ENCODE measurements at places on chromosomes 12 and 14. TPM values are rescaled to one million over a fixed set of nuclear protein-coding genes. Genes with fewer than 3 reads are reported as not detected.
A peak's percentile ranks its signal among the peaks of the same experiment; 100 is the strongest.

The FIGNL2 gene
- 0.44 TPM for total RNA-seq

The TMEM253 gene
- 0.25 TPM for total RNA-seq

The ACOT4 gene
- 0.77 TPM for total RNA-seq

The KRT75 gene
- not detected for total RNA-seq

The OR10G2 gene
- total RNA-seq = not detected

The GCH1 gene
- total RNA-seq = 11.0 TPM

The ANKRD33 gene
- not detected for total RNA-seq

The RASAL1 gene
- not detected for total RNA-seq

The CLEC6A gene
- total RNA-seq = 0.14 TPM

The KLRG1 gene
- total RNA-seq = 3.6 TPM

The SLC25A21 gene
- total RNA-seq = 0.49 TPM

The KCNK10 gene
- total RNA-seq = 0.11 TPM

The TMEM117 gene
- 6.3 TPM for total RNA-seq

The MLF2 gene
- total RNA-seq = 150 TPM

The VCPKMT gene
- total RNA-seq = 2.8 TPM

The BICDL1 gene
- 0.42 TPM for total RNA-seq

DNA sequence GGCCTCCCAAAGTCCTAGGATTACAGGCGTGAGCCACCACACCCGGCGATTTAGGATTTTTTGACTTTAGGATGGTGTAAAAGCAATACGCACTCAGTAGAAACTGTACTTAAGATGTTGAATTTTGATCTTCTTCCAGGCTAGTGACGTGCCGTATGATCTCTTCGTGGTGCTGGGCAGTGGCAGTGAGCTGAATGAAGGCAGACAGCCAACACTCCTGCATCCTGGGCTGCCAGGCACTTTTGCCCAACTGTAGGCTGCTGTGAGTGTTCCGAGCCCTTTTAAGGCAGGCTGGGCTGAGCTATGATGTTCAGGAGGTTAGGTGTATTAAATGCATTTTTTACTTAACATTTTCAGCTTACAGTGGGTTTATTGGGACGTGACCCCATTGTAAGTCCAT is 21.3 kb downstream of the IL31 start:
- no peak for DNase-seq
- no peaks in the 10 kb centered on the region for H3K36me3 ChIP-seq
- H3K27ac ChIP-seq = no peak overlapping the region
- H3K4me1 ChIP-seq = no peaks in the 10 kb centered on the region

DNA sequence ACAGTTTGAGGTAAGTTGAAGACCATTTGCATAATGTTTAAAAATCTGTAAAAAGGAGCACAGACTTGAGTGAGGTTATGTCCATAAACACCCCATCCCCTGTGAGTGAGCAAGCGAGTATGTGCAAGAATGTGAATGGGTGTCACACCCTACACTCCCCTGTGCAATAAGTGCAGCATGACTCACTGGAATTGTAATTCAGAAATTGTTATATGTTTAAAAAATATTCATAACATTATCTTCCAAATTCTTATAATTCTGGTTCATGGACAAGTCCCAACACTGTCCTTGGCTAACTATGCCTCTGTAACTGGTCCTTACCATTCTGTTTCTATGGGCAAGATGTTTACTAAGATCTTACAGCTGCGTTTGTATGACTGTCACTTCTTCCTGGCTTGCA is 207.8 kb upstream of the FAR2 start:
- DNase-seq = no peak
- no peak overlapping the region for H3K4me3 ChIP-seq
- no peaks in the 10 kb centered on the region for H3K27me3 ChIP-seq
- no peaks in the 10 kb centered on the region for H3K4me1 ChIP-seq

GRCh38 chr12:124727264-124727800 is 136.3 kb downstream of the SCARB1 start:
- H3K4me1 ChIP-seq = peaks cover 50% of the 10 kb centered on the region
- peak; percentile 62 for DNase-seq
- H3K36me3 ChIP-seq = no peaks in the 10 kb centered on the region
- H3K4me3 ChIP-seq = no peak overlapping the region
- no peaks in the 10 kb centered on the region for H3K27me3 ChIP-seq

DNA sequence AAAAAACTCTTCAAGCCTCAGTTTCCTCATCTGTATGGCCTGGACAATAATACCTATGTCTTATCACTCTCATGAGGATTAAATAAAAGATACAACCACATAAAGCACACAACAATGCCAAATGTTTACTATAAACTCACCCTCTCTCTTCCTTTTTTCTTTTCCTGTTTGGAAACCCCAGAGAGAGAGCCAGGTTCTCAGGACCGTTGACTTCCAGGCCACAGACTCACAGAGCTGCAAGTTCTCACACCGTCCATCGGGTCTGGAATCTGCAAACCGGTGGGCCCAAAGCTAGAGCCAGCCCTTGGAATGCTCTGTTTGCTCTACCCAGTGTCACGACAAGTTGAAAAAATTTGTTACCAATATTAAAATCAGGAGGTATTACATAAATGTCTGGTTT is 4.6 kb upstream of the CD4 start:
- H3K27me3 ChIP-seq = no peaks in the 10 kb centered on the region
- H3K27ac ChIP-seq = no peak overlapping the region
- H3K4me1 ChIP-seq = no peaks in the 10 kb centered on the region
- H3K4me3 ChIP-seq = no peak overlapping the region
- DNase-seq = no peak
- H3K36me3 ChIP-seq = no peaks in the 10 kb centered on the region

DNA sequence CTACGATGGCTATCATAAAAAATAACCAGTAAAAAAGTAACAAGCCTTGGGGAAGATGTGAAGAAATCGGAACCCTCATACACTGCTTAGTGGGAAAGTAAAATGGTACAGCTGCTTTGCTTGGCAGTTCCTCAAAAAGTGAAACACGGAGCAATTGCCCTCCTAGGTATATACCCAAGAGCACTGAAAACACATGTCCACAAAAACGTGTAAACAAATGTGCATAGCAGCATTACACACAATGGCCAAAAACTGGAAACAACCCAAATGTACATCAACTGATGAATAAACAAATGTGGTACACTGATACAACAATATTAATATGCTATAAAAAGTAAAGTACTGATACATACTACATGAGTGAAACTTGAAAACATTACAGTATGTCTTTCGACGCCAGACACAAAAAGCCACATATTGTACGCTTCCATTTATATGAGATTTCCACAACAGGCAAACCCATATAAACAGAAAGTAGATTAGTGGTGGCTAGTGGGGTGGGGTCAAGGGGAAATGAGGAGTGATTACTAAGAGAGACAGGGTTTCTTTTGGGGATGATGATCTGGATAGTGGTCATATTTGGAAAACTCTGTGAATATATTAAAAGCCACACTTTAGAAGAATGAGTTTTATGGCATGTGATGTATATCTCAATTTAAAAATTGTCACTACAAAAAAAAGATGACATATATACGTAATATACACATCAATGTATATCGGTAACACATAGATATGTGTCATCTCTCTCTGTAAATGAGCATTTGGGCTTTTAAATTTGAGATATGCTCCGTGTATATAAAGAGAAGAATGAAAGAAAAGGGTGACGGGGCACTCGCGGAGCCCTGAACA is 996 bp downstream of the SLC41A2 start:
- peaks cover 3% of the 10 kb centered on the region for H3K27me3 ChIP-seq
- DNase-seq = no peak
- no peak overlapping the region for H3K27ac ChIP-seq

DNA sequence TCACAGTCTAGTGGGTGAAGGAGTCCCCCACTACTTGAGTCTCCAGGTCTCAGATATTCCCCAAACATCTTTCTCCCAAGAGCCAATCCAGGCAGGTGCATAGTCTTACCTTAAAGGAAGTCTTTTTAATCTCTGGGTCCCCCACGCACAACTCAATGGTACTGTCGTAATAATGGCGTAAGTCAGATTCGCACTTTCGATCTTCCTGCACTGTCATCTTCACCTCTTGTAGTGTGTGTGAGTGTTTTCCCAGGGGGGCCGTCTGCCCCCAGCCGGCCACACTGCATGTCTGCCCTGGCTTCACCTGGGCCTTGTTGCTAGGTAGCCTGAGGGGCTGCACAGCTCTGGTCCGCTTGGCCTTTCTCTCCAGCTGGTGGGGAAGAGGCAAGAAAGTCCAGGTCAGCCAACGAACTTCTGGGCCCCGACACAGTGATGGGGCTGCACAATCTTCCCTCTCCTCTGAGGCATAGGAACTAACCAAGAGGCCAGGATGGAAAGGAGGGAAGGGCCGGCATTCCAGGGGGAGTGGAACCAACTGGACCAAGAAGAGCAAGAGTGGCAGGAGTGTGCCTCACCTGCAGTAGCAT is 2.1 kb downstream of the GZMB start:
- no peaks in the 10 kb centered on the region for H3K4me1 ChIP-seq
- DNase-seq = no peak
- no peak overlapping the region for H3K27ac ChIP-seq

DNA sequence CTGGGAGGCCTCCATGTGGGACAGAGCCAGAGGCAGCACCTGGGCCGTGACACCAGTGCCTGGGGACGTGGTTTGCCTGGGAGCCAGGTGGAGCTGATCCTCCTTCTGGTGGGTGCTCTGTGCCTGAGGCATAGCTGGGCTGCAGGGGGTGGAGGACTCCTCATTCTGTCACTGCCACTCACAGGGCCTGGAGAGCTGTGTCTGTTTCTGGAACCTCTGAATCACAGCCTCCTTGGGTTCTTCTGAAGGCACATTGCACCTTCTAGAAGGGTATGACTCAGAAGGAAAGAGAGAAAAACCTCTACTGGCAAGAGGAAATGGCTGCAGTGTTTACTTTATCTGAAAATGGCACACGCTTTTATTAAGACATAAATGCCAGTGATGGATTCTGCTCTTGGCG is 659.8 kb downstream of the VRK1 start:
- no peak overlapping the region for H3K4me3 ChIP-seq
- H3K36me3 ChIP-seq = no peaks in the 10 kb centered on the region
- H3K4me1 ChIP-seq = no peaks in the 10 kb centered on the region
- H3K27ac ChIP-seq = no peak overlapping the region
- no peak for DNase-seq

DNA sequence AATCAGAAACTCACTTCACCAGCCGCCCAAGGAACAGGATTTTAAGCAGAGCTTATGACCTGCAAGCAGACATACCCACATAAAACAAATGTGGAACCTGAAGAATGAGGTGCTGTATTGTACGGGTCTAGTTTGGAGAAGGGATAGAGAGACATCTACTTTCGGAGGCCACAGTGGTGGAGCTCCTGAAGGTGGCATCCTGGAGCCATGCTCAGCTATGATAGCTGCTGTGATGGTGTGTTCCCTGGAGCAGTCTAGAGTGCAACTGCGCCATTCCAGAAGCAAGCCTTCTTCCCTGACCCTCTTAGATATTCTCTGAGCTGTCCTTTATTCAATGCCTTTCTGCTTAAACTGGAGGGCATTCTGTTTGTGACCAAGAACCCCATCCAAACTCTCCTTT is 402.6 kb downstream of the FUT8 start:
- H3K27me3 ChIP-seq = no peaks in the 10 kb centered on the region
- H3K4me1 ChIP-seq = no peaks in the 10 kb centered on the region
- no peak overlapping the region for H3K27ac ChIP-seq
- no peak overlapping the region for H3K4me3 ChIP-seq
- no peak for DNase-seq
- H3K36me3 ChIP-seq = no peaks in the 10 kb centered on the region

GRCh38 chr14:103925316-103925715 is 2.9 kb upstream of the TDRD9 start:
- no peak for DNase-seq
- peaks cover 12% of the 10 kb centered on the region for H3K27me3 ChIP-seq
- no peak overlapping the region for H3K27ac ChIP-seq
- no peaks in the 10 kb centered on the region for H3K36me3 ChIP-seq
- H3K4me3 ChIP-seq = no peak overlapping the region
- peaks cover 4% of the 10 kb centered on the region for H3K4me1 ChIP-seq

GRCh38 chr12:68636268-68636667 is 25.6 kb downstream of the RAP1B start:
- no peak overlapping the region for H3K27ac ChIP-seq
- H3K4me1 ChIP-seq = no peaks in the 10 kb centered on the region
- peaks cover 9% of the 10 kb centered on the region for H3K36me3 ChIP-seq
- no peak for DNase-seq

GRCh38 chr12:80222261-80222660 is 122.9 kb downstream of the OTOGL start:
- no peak for DNase-seq
- peak overlapping the region; percentile 27 for H3K27ac ChIP-seq
- H3K36me3 ChIP-seq = no peaks in the 10 kb centered on the region
- H3K27me3 ChIP-seq = no peaks in the 10 kb centered on the region

DNA sequence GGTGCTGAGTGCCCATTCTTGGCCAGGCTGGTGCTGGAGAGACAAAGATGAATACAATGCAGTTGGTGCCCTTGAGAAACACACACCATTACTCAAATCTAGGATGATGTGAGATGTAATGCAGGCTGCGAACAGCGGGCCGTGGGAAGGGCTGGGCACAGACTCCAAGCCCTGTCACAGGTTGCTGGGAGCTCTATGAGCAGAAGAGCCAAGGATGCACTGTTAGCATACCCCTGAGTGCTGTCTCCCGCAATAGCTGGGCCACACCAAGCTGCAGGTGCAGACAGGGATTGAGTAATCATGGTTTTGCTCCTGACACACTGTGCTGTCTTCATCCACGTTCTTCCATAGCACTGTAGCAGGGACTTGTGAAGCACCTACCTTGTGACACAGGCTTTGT is 247.5 kb upstream of the CRY1 start:
- H3K4me3 ChIP-seq = no peak overlapping the region
- H3K36me3 ChIP-seq = no peaks in the 10 kb centered on the region

- peak overlapping the region; percentile 93 for H3K27ac ChIP-seq
- DNase-seq = no peak
- H3K4me1 ChIP-seq = peaks cover 74% of the 10 kb centered on the region
- H3K36me3 ChIP-seq = no peaks in the 10 kb centered on the region
Observed at GRCh38 chr12:106133136-106134087, 5.3 kb downstream of the NUAK1 start.

DNA sequence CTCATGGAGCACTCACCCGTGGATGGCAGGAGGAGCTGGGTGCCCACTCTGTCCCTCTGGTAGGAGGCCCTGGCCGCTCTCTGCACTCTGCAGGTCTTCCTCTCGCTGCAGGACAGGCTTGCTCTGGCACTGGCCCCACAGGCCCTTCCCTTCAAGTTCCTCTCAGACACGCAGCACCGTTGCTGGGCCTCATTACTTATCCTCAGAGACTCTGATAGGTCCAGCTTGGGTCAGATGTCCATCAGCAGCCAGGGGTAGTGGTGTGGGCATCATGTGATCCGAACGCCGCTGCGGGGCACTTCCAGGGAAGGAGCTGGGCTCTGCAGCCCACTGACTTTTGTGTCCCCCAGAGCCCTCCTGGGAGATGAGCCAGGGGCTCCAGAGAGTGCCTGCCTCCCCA is 11.8 kb downstream of the OTUB2 start:
- DNase-seq = no peak
- H3K4me3 ChIP-seq = no peak overlapping the region
- H3K27ac ChIP-seq = no peak overlapping the region
- H3K36me3 ChIP-seq = no peaks in the 10 kb centered on the region

DNA sequence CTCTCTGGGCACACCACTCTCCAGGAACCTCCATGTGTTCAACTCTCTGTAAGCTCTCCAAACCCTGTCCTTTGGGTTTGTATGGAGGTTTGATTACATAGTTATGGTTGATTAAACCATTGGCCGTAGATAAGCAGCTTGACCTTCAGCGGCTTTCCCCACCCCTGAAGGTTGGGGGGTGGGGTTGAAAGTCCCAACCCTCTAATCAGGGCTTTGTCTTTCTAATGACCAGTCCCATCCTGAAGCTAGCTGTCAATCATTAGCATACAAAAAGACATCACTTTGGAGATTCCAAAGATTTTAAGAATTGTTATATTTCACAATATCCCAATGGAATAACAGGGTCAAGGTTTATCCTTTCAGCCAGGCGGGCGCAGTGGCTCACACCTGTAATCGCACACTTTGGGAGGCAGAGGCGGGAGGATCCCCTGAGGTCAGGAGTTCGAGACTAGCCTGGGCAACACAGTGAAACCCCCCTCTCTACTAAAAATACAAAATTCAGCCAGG is 8.4 kb downstream of the FAM186A start:
- H3K4me3 ChIP-seq = no peak overlapping the region
- no peak for DNase-seq

Measured in heart right ventricle (tissue), 16 donors.